Upper lobe of right lung (tissue), 1 donor: ENCODE measurements at places on chromosomes 7 and 10. TPM values are rescaled to one million over a fixed set of nuclear protein-coding genes. Genes with fewer than 3 reads are reported as not detected.

The MEOX2 gene
- 21.9 TPM for total RNA-seq

GRCh38 chr10:102504179-102504975 is 605 bp downstream of the SUFU start:
- H3K4me1 ChIP-seq = peaks cover 45% of the 10 kb centered on the region
- H3K4me3 ChIP-seq = peak overlapping the region; percentile 78
- peak overlapping the region; percentile 77 for H3K27ac ChIP-seq
- H3K27me3 ChIP-seq = no peaks in the 10 kb centered on the region

The GATA3 gene
- total RNA-seq = 3.2 TPM

- H3K27me3 ChIP-seq = no peaks in the 10 kb centered on the region
- no peaks in the 10 kb centered on the region for H3K36me3 ChIP-seq
- H3K27ac ChIP-seq = no peak overlapping the region
- H3K4me1 ChIP-seq = peaks cover 16% of the 10 kb centered on the region
- DNase-seq = no peak
Observed at GRCh38 chr7:55556031-55556430, 16.3 kb downstream of the VOPP1 start.

DNA sequence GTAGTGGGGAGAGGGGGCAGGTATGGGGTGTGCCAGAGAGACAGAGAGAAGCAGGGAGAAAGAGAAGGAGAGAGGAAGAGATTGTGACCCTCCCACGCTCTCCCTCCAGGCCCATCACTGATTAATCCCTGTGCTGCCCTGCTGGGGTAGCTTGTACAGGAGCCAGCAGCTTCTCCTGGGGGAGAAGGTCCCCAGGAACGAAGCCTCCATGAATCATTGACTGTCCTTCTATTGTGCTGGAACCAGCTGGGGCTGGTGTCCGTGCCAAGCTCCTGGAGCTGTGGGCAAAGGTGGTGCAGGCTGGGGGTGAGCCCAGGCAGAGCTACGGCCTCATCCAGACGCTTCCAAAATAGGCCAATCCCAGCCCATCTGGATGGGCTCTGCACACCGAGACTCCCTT is 20.9 kb downstream of the AQP1 start:
- no peak for DNase-seq
- peaks cover 3% of the 10 kb centered on the region for H3K4me1 ChIP-seq
- no peak overlapping the region for H3K27ac ChIP-seq
- no peak overlapping the region for H3K4me3 ChIP-seq
- H3K27me3 ChIP-seq = no peaks in the 10 kb centered on the region
- no peaks in the 10 kb centered on the region for H3K36me3 ChIP-seq

DNA sequence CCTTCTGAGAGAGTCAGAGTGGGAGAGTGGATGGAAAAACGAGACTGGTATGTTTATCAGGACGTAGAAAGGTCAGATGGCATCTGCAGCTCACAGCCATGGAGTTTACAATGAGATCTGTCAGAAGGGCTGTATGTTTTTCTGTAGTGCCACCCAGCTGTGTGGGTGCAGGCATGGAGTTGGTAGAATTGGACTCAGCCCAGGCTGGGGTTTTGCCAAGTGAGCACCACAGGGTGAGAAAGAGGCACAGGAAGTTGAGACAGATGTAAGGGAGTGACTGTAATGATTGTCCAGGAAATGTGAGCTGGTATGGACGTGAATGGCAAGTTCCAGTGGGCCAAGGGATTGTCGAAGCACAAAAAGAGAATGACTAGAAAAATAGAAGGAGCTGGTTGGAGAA is 9.1 kb upstream of the ZYX start:
- no peak overlapping the region for H3K4me3 ChIP-seq
- H3K27me3 ChIP-seq = no peaks in the 10 kb centered on the region
- H3K27ac ChIP-seq = no peak overlapping the region
- no peak for DNase-seq
- no peaks in the 10 kb centered on the region for H3K36me3 ChIP-seq
- peaks cover 19% of the 10 kb centered on the region for H3K4me1 ChIP-seq

The CPN1 gene
- total RNA-seq = not detected

DNA sequence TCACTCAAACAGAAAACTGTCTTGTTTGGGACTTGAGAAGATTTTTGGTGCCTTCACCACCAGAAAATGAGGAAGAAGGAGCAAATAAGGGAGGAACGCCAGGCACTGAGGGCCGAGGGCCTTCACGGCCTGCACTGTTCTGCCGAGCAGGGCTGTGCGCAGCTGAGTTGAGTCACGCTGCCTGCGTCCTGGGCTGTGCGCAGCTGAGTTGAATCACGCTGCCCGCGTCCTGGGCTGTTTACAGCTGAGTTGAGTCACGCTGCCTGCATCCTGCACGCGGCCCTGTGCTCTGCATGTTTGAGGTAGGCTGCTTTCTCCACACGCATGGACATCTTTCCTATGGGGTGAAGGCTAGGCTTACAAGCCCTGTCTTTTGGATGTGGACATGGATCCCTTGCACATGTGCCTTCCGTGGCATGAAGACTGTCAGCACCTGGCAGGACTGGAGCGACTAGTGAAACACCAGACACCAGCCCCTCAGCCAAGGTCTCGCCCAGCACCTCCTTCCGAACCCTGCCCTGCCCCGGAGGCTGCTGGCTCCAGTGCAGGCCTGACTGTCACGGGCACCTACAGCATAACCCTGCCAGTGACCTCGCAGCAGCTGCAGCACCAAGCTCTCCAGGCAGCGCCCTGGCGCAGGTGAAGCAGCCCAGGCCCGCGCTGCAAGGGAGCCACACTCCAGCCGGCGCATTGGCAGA is 96.7 kb downstream of the HTR5A start:
- no peak overlapping the region for H3K4me3 ChIP-seq
- H3K36me3 ChIP-seq = no peaks in the 10 kb centered on the region
- no peak for DNase-seq
- peaks cover 8% of the 10 kb centered on the region for H3K27me3 ChIP-seq
- no peaks in the 10 kb centered on the region for H3K4me1 ChIP-seq

GRCh38 chr7:40640566-40640965 is 505.8 kb downstream of the SUGCT start:
- H3K27me3 ChIP-seq = no peaks in the 10 kb centered on the region
- no peaks in the 10 kb centered on the region for H3K36me3 ChIP-seq
- no peak overlapping the region for H3K4me3 ChIP-seq
- H3K27ac ChIP-seq = no peak overlapping the region
- no peaks in the 10 kb centered on the region for H3K4me1 ChIP-seq

DNA sequence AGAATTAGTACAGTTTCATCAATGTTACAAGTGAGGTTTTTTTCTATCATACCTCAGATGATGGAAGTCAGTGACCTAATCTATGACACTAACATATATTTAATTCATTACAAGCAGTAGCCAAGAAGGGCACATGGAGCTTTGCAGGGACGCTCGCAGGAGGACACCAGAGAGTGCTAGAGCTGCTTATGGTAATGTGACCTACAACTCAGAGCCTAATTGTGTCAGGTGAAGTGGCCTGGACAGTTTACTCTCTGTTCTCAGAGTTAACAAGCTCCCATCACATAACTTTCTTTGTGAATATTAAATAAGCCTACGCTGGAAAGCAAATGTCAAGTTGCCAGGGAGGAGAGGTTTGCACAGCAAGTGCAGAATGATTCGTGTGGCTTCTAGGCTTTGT is 11.6 kb upstream of the CNNM2 start:
- no peak overlapping the region for H3K4me3 ChIP-seq
- H3K4me1 ChIP-seq = no peaks in the 10 kb centered on the region
- DNase-seq = no peak
- H3K27ac ChIP-seq = no peak overlapping the region
- H3K27me3 ChIP-seq = no peaks in the 10 kb centered on the region

- H3K36me3 ChIP-seq = no peaks in the 10 kb centered on the region
- no peak for DNase-seq
- H3K4me1 ChIP-seq = peaks cover 47% of the 10 kb centered on the region
Observed at GRCh38 chr10:103845972-103846371, 9.4 kb downstream of the SH3PXD2A start.

The GJC3 gene
- total RNA-seq = not detected

GRCh38 chr10:44370731-44371248 is 14.1 kb downstream of the CXCL12 start:
- DNase-seq = no peak
- H3K27ac ChIP-seq = no peak overlapping the region
- no peaks in the 10 kb centered on the region for H3K4me1 ChIP-seq

- no peaks in the 10 kb centered on the region for H3K36me3 ChIP-seq
- H3K27me3 ChIP-seq = no peaks in the 10 kb centered on the region
- no peak overlapping the region for H3K4me3 ChIP-seq
- no peak overlapping the region for H3K27ac ChIP-seq
Observed at GRCh38 chr7:50908628-50909290, 126.1 kb upstream of the GRB10 start.

DNA sequence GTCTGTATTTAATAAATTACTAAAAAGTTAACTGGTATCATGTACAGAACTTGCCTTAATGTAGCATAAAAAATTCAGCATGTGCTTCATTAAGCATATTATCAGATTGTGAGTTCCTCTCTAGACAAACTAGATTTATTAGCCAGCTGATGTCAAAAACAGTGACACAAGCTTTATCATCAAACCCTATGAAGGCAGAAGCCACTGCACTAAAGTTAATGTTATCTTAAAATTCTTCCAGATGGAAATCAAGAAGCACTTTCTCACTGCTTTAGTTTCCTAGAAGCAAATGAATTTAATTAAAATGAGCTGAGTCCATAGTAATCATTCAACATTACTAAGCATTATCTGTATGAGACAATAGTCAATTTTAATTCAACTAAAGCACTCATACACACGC is 96.4 kb downstream of the ARHGAP12 start:
- H3K27ac ChIP-seq = no peak overlapping the region
- H3K27me3 ChIP-seq = no peaks in the 10 kb centered on the region
- no peaks in the 10 kb centered on the region for H3K4me1 ChIP-seq
- no peaks in the 10 kb centered on the region for H3K36me3 ChIP-seq
- no peak overlapping the region for H3K4me3 ChIP-seq

DNA sequence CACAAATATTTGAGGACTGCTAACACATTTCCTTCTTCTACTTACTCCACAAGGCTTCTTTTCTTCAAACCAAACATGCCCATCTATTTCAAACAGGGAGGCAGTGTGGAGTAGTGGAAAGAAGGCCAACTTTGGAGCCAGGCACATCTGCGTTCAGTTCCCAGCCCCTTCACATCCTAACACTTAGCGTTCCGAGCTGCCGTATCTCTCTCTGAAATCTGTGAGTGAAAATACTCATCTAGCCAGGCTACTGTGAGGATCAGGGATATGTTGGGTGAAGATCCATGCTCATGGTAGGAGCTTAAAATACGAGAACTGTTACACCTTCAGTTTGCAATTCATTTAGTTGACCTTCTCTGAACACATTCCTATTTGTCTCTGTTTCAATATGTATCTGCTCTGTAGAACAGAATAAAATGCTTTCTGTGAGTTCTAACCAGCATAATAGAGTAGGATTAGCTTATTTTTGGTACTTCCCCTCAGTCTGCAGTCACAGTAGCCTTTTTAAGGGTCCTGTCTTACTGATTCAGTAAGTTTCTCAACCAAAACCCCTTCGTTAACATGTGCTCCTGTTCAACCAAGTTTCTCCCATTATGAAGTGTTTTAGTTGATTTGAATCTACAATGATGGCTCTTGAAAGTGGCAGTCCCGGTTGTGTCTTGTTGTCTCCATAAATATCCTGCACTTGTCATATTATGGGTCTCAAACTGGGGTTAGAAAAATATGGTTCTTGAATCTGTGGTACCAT is 3.3 kb upstream of the MEST start:
- H3K27ac ChIP-seq = no peak overlapping the region
- H3K4me1 ChIP-seq = peaks cover 39% of the 10 kb centered on the region
- no peaks in the 10 kb centered on the region for H3K36me3 ChIP-seq
- peaks cover 3% of the 10 kb centered on the region for H3K27me3 ChIP-seq
- no peak for DNase-seq

GRCh38 chr7:7962851-7963250 is 5.7 kb upstream of the GLCCI1 start:
- H3K27ac ChIP-seq = no peak overlapping the region
- no peaks in the 10 kb centered on the region for H3K36me3 ChIP-seq
- no peak for DNase-seq

GRCh38 chr10:128173386-128173785 is 47.2 kb upstream of the MKI67 start:
- no peaks in the 10 kb centered on the region for H3K36me3 ChIP-seq
- no peak for DNase-seq
- no peaks in the 10 kb centered on the region for H3K4me1 ChIP-seq
- H3K27me3 ChIP-seq = no peaks in the 10 kb centered on the region
- no peak overlapping the region for H3K27ac ChIP-seq

DNA sequence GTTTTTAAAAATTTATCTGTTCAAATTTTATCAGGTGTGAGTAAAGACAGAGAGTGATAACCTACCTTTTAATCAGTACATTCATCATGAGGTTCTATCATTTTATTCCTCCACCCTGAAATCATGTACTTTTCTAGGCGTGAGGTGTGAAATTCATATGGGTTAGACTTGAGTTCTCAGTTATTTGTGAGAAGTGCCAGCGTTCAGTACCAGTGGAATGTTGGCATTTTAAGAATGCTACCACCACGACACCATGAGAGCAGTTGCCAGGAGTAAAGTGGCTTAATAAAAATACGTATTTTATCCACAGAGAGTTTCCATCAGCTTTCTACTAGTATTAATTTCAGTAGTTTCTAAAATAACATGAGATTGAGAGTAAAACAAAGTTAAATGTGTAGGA is 104.1 kb upstream of the FERD3L start:
- H3K27me3 ChIP-seq = no peaks in the 10 kb centered on the region
- H3K4me1 ChIP-seq = no peaks in the 10 kb centered on the region

DNA sequence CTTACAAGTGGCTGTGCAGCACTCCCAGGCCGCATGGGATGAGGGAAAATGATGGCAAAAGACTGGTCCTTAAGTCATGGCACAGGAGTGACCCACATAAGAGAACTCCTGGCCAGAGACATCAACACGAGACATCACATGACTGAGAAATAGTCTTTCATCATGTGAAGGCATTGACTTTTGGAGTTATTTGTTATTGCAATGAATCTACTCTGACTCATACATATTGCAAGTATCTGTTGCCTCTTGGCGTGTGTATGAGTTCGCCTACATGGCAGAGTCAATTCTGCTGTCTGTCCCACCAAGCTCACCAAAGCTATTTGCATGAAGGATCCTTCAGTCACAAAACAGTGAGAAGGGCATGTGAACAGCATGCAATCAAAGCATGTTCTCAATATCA is 59.7 kb upstream of the HABP2 start:
- peaks cover 40% of the 10 kb centered on the region for H3K4me1 ChIP-seq
- H3K36me3 ChIP-seq = no peaks in the 10 kb centered on the region
- DNase-seq = no peak
- peak overlapping the region; percentile 68 for H3K27ac ChIP-seq

DNA sequence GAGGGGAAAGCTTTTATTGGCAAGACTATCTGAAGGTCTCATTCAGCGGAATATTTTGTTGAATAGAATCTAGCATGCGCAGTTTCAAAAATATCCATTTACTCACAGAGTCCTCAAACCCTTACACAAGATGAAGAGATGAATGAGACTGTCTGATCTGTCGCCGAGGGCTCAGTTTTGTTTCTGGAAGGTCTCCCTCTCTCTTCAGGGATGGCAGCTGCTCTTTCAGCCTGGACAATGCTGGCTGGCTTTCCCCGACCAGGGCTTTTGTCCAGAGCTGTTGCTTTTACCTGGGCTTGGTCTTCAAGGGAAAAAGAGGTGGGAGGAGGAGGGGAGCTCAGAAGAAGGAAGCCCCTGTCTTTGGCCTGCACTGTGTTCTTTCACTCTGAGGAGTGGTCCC is 81.9 kb upstream of the BTBD16 start:
- H3K27me3 ChIP-seq = no peaks in the 10 kb centered on the region
- H3K27ac ChIP-seq = no peak overlapping the region
- H3K4me3 ChIP-seq = no peak overlapping the region
- H3K4me1 ChIP-seq = peaks cover 9% of the 10 kb centered on the region
- no peak for DNase-seq

The GARIN1A gene
- total RNA-seq = 2.1 TPM

GRCh38 chr7:26687032-26687431 is 177.4 kb downstream of the SKAP2 start:
- no peak for DNase-seq
- peaks cover 51% of the 10 kb centered on the region for H3K4me1 ChIP-seq
- no peaks in the 10 kb centered on the region for H3K27me3 ChIP-seq
- peak overlapping the region; percentile 31 for H3K27ac ChIP-seq

The RSPH10B gene
- total RNA-seq = not detected
